Activated T-helper 1 cell treated with anti-CD3 and anti-CD28 coated beads, Interleukin-12 subunit alpha, Interleukin-12 subunit beta, Interleukin-2, Interleukin-4 antibody, amounts not matched to agents 30 ng/mL and 10 ng/mL and 1 ng/mL, durations not matched to agents 14 hours and 24 hours and 36 hours (primary cell): ENCODE measurements at places on chromosomes 2 and 18. TPM values are rescaled to one million over a fixed set of nuclear protein-coding genes. Genes with fewer than 3 reads are reported as not detected.

The ADNP2 gene
- 29.0 TPM in 2 replicates for total RNA-seq

The FBLN7 gene
- 26.4 and 29.6 TPM in 2 replicates for total RNA-seq

The TTC21B gene
- total RNA-seq, result 21.0 and 24.6 TPM in 2 replicates

The FAM228A gene
- not detected in 2 replicates for total RNA-seq

The FEV gene
- not detected in 2 replicates for total RNA-seq

The NT5C1B gene
- not detected in 2 replicates for total RNA-seq

The OTOS gene
- total RNA-seq, result not detected in 2 replicates

The PROKR1 gene
- not detected in 2 replicates for total RNA-seq
